ENCODE measurements at places on chromosomes 2 and 18.
A peak's percentile ranks its signal among the peaks of the same experiment; 100 is the strongest.

DNA sequence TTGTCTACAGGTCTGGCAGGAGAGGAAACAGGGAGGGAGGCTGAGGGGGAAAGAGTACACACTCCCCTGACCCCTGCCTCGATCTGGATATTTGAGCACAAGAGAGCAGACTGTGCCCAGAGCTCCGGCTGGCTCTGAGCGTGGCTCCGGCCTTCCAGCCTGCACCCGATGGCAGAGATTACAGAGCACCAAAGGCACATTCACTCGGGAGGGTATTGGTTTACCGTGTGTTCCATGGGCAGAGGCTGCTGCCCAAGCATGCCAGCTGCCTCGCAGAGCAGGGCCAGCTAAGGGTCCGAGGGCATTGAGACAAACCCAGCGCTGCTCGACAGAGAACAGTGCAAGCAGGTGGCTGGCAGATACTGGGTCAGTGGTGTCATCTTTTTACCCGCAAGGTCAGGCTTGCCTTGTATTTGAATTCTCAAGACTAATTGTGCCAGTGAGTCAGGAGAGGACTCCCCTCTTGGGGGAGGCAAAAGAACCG lies 132.2 kb downstream of the TNS1 start:
- DNase-seq: no peak

DNA sequence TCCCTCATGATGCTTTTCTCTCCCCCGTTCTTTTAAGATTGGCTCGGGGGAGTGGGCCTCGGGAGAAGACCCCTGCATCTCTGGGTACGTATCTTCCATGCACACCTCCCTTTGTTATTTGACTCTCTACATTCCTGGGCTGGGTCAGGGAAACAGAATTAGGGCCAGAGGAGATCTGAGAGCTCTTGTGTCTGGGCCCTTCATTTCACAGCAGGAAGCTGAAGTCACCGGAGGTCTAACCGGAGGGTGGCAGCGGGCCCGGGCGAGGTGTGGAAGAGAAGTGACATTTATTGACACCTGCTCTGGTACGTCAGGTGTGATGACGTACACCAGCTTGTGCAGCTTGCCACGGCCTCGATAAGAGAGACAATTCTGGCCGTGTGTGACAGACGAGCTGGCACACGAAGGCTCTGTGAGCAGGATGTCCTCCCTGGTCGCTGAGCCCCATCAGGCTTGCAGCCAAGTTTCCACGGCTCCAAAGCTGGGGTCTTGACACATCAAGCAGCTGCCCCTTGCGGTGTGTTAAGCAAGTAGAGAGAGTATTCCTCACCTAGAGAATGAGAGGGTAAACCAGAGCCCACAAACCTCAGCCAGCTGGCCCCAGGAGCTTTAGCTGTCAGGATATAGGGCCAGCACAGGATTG lies 30.4 kb downstream of the TOGARAM2 start:
- DNase-seq: no peak

DNA sequence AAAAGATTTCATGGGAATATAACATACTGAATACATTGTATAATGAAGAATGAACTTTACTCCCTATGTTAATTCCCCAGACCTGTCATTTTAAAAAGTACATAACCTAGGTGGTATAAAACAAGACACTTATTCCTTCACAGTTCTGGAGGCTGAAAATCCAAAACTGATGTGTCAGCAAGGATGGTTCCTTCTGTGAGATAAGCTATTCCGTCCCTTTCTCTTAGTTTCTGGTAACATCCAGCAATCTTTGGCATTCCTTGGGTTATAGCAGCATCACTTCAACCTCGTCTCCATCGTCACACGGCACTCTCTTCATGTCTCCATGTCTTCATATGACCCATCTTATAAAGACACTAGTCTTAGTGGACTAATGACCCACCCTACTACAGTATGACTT lies 93.9 kb downstream of the ASXL2 start:
- no peak for DNase-seq

DNA sequence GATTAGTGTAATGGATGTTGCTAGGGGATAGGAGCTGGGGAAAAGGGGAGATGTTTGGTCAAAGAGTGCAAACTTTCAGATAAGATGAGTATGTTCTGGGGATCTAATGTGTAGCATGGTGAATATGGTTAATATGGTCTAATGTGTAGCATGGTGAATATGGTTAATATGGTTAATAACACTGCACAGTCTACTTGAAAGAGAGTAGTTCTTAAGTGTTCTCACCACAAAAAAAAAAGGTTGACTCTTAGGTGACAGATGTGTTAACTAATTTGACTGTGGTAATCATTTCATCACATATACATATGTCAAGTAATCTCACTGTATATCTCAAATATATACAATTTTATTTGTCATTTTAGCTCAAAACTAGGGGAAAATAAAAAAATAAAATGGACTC lies 121.3 kb upstream of the CD226 start:
- DNase-seq: no peak

GRCh38 chr2:162308747-162309503 lies 9.6 kb downstream of the IFIH1 start:
- peak; percentile 67 for DNase-seq

- no peak for DNase-seq
These were observed 118.4 kb upstream of the RMP24 start for GRCh38 chr18:35854095-35854494.

DNA sequence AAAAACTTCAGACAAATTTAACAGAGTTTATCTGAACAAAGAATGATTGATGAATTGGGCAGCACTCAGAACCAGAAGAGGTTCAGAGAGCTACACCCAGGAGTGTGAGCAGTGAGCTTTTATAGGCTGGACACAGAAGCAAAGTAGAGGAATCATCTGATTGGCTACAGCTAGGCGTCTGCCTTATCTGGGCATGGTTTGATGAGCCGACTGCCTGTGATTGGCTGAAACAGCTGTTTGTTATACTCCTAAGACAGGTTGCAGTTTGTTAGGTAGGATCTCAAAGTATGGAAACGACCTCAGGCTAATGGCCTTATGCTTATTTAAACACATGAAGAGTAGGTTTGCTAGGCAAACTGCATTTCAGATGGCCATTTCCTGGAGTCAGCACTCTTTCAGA lies 188.9 kb downstream of the MYO1B start:
- DNase-seq: no peak

- no peak for DNase-seq
These were observed 422.7 kb upstream of the FSHR start for GRCh38 chr2:49577041-49577440.

DNA sequence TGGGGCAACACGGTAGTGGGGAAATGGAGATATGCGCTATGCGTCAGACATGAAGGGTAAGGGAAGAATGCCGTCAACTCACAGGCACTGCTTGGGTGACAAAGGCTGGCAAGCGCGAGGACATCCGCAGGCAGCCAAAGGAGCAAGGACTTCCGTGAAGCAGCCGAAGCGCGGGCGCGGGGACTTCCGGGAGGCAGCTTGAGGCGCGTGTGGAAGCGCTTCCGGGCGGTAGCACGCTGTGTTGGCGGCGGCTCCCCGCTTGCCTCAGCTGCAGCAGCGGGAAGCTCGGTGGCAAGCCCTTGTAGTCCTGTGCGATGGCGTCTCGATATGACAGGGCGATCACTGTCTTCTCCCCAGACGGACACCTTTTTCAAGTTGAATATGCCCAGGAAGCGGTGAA lies at the start of gene PSMA8:
Gene PSMA8 (plus strand): TSS at position 218 of the 400 bp plus-strand sequence. CDS start 97 bp downstream, at position 315.
- no peak for DNase-seq

- no peak for DNase-seq
These were observed 85.8 kb downstream of the PLCL1 start for GRCh38 chr2:197890168-197890567.

DNA sequence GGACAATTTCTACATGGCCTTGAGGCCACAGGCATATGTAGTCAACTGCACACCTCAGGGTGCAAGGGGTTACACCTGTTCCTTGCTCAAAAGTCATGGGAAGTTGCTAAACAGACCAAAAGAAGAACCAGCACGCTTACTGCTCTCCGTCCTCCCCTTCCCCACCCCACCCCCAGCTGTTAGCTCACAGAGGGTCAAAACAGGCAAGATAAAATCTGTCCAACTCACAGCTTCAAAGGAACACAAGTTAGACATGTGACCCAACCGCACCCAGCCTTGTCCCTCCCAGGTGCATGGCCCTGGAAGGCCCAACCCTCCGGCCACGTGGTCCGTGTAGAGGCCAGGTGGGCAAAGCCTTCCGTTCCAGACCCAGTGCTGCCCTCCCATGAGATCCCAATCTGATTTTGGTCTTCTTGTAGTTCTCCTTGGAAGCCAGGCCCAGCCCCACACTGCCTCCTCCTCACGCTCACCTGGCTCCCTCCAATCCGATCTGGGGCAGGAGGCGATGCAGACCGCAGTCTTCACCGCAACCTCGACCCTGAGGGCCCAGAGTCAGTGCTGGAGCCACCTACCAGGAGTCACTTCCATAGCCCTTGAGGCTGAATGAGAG lies 14.5 kb upstream of the ASPRV1 start:
- no peak for DNase-seq

DNA sequence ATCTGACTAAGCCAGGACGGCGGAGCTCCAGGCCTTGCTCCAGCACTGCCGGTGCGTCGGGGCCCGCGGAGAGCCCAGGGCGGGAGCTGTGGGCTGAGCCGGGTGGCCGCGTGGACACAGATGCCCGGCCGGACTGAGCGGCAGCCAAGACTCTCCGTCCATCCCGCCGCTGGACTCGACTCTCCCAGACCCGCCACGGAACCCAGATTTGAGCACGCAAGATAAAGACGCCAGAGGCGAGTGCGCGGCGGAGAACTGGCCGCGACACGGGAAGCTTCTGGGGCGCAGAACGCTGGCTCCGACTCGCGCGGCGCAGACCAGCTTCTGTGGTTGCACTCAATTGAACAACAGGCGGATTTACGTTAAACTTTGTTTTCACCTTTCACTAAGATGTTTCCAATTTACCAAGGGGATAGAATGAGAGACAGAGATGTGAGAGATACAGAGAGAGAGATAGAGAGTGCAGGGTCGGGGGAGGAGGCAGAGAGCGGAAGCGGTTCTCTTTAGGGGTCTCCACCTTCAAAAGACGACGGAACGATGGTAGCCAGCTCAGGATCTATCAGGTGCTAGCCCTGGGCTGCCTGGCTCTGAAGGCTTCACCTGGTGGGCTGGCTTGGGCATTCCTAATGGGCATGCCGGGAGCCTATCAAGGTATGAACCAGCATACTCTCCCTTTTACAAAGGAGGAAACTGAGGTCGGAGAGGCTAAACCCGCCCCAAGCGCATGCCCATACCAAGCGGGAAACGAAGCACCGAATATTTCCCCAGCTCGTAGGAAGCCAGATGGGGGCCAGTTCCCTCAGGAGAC lies 10.4 kb upstream of the EN1 start:
- DNase-seq: no peak

GRCh38 chr2:220279840-220280239 lies 652.4 kb downstream of the SLC4A3 start:
- DNase-seq: peak; percentile 87

DNA sequence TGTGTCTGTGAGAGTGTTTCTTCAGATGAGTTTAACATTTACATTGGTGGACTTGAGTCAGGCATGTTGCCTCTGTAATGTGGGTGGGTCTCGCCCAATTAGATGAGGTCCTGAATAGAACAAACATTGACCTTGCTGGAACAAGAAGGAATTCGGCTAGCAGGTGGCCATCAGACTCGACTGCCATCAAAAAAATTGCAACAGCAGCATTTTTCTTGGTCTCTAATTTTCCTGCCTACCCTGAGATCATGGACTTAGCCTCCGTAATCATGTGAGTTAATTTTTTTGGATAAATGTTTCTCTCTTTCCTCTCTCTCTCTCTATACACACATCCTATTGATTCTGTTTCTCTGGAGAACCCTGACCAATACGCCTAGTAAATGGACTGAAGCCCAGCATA lies 83.8 kb upstream of the ST6GAL2 start:
- DNase-seq: no peak

DNA sequence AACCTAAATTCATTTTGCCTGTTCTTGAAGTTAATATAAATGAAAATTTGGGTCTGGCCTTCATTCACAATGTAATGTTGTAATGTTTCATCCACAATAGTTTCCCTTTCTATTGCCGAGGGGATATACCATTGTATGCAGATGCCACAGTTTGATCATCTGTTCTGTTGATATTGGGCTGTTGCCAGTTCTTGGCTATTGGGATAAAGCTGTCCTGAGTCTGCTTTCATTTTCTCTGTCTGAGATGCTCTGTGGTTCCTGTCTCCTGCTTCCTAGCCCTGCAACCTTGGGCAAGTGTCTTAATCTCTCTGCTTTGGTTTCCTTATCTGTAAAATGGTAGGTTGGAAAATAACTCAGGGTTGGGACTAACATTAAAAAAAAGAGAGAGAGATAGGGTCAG lies 25.2 kb downstream of the B3GNT2 start:
- DNase-seq: no peak

DNA sequence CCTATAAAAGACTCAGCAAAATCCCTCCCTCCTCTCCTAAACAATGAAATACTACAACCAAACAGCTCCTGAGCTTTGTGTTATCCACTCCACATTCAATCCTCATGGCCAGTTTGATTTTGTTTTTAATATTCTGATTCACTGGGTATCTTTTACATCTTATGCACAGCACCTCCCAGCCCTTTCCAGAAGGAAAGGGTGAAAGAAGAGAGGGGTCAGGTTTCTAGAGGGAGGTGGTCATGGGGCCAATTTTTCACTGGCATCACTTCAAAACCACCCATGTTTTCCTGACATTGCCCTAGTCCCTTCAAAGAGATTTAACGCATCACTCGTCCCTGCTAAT lies 315.6 kb downstream of the LPIN1 start:
- DNase-seq: no peak

DNA sequence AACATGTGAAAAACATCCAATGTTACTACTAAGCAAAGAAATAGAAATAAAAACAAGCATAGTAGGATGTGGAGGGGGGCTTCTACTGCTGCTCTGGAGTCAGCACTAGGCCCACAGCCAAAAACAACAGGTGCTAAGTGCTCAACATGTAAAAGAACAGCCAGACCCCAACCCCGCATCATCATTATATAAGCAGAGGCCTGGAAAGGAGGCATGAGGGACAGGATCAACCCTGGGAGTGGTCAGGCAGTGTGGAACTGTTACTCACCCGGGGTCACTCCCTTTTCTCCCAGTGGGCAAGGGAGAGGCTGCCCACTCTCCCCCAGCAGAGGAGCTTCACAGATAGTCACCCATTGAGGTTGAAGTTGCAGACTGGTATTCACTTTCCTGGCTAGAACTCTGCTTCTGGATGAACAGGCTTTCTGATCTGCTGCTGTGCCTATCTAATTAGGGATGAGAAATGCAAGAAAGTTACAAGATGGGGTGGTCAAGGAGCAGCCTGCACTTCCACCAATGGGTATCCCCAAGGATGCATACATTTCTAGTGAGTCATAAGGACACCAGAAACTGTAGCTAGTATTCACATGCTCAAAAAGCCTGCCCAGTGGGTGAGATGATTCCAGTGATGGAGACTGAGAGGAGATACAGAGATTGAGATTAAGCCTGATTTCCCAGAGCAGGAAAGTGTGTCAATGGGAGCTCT lies 480.1 kb upstream of the TCF4 start:
- DNase-seq: peak; percentile 85

- DNase-seq: no peak
These were observed 102.7 kb upstream of the ARHGAP15 start for GRCh38 chr2:143026411-143027054.

DNA sequence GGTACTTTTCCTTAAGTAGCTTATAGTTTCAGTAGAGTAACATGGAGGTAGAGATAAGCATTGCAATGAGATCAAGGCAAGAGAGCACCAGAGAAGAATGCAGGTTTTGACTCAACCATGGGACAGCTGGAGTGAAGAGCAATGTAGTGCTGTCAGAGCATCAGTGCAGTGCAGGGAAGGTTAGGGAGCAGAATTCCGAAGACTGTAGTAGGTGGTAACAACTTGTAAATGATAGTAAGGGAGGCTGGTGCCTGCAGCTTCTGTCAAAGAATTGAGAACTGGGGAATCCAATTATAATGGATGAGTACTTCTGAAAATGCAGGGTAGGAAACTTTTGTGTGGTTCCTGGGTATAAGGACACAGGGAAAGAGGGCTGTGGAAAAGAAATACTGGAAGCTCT lies 183.2 kb downstream of the KCNS3 start:
- no peak for DNase-seq

Data from foreskin keratinocyte (primary cell).